ENCODE measurements at places on chromosomes 7 and 10.

DNA sequence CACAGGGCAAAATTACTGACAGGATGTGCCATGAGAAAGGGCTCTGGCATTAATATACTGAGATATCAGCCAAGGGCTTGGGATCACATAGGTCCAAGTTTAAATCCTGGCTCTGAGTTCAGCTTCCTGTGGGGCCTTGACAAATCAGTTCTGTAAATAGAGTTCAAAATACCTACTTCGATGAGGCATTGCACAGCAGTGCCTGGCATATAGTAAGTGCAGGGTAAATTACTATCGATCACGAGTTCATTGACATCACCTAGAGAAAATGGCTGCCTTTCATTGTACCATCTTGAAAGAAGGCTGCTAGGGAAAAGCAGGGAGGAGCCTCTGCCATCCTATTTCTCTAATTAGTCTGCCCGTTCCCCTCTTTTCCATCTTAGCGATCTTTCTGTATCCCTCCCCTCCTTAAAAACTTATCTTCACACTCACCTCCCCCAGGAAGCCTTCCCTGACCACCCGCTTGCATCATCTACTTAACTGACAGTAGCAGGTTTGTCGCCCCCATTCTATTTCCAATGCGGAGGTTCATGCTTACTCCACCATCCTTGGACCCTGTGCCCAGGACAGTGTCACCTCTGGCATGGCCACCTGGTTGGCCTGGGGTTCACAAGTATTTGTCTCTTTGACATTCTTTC, 124.5 kb downstream of the C10orf105 start:
- DNase-seq = no peak

DNA sequence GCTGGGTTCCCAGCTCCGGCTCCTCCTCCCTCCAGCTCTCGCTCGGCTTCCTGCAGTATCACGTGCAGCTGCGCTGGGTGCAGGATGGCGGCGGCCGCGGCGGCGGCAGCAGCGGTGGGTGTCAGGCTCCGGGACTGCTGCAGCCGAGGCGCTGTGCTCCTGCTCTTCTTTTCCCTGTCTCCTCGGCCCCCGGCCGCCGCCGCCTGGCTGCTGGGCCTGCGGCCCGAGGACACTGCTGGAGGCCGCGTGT, at the start of gene CNNM1:
Gene CNNM1, plus strand, starts transcription at position 53 of the 250 bp plus-strand sequence. Its CDS starts 32 bp downstream, at position 85.
- DNase-seq = no peak

DNA sequence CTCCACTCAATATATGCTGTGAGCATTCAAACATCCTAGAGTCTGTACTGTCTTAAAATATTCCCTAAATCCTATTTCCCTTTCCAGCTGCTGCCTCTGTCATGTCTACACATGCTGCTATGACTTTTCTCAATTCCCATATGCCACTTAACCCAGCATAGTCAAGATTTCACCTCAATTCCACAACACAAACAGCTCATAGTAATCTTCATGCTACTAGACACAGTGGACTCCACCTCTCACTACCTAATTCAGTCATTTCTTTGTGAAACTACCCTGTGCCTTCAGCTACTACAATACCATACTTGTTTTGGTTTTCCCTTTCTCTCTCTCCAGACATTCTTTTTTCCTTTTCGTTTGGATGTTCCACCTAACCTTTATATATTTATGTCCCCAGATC, 45.5 kb downstream of the GSAP start:
- DNase-seq = no peak

- DNase-seq = no peak
Measured at GRCh38 chr7:100679927-100680575, 6.5 kb downstream of the GNB2 start.

- no peak for DNase-seq
Measured at GRCh38 chr7:2873146-2873545, 29.0 kb upstream of the GNA12 start.

DNA sequence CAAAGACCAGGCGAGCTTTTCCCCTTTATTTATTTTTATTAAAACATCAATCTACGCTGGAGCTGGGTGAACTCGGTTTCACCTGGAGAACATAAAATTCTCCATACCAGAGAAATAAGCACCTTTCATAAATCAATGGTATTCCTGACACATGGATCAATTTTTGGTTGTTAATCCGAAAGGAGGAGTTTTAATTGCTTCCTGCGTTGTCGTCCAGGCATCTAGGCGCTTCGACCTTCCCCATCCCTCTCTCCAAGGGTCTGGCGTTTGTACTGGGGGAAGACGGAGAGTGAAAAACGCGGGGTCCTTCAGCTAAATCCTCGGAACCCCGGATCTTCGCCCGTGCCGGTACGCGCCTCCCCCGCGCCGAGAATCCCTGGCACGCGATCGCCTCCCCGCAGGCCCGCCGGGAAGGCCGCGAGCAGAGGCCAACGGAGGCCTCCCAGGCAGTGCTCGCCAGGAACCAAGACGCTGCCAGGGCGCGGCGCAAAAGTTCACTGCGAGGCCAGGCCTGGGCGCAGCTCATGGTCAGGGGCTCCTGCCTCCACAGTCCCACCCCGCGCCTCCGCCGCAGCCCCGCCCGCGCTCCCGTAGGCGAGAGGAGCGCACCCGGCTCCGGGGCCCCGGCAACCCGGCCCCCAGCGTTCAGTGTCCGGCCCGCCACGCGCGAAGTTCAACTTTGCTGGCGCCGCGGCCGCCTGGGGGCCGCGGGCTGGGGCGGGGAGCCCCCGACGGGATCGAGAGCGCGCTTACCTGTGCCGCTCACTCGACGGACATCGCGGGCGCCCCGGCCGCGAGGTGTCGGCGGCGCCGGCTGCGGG, 8.3 kb upstream of the EBF3 start:
- no peak for DNase-seq

DNA sequence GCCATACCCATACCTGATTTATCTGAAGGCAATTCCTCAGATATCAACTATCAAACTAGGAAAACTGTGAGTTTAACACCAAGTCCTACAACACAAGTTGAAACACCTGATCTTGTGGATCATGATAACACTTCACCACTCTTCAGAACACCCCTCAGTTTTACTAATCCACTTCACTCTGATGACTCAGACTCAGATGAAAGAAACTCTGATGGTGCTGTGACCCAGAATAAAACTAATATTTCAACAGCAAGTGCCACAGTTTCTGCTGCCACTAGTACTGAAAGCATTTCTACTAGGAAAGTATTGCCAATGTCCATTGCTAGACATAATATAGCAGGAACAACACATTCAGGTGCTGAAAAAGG, 69.0 kb upstream of the RSBN1L start:
- no peak for DNase-seq

DNA sequence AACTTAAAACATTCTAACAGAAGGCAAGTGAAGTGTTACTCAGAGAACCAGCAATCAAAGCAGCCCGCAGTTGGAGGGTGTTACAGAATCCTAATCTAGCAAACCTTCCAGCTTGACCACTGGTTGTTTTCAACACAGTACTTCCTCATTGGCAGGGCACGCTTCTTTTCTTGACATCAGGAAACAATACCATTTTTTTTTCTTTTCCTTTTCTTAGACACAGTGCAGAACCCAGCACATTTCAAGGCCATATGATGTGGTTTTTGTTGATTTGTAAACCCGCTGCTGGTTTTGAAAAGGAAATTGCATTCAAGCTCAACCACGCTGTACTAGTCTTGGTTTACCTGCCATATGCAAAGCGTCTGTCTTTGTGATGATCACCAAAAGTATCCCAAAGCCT, 33.4 kb downstream of the RHOBTB1 start:
- no peak for DNase-seq

- no peak for DNase-seq
Measured at GRCh38 chr7:121752706-121753105, 120.3 kb upstream of the PTPRZ1 start.

DNA sequence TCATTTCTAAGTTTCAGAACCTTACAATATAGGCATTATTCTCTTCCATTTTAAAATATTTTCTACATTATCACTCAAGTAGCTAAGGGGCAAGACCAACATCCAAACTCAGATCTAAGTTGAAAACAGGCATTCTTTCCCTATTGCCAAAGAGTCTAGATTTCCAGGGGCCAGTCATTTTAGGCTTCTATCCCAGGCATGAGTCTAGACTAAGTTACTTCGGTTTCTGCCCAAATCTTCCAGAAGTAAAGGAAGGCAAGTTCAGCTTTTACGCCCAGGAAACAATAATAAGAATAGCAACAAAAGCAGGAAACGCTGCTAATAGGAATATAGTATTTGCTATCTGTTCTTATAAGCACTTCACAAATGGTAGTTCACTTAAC, 189.9 kb downstream of the DGKI start:
- no peak for DNase-seq

GRCh38 chr7:41735206-41735605, 32.3 kb upstream of the INHBA start:
- no peak for DNase-seq

DNA sequence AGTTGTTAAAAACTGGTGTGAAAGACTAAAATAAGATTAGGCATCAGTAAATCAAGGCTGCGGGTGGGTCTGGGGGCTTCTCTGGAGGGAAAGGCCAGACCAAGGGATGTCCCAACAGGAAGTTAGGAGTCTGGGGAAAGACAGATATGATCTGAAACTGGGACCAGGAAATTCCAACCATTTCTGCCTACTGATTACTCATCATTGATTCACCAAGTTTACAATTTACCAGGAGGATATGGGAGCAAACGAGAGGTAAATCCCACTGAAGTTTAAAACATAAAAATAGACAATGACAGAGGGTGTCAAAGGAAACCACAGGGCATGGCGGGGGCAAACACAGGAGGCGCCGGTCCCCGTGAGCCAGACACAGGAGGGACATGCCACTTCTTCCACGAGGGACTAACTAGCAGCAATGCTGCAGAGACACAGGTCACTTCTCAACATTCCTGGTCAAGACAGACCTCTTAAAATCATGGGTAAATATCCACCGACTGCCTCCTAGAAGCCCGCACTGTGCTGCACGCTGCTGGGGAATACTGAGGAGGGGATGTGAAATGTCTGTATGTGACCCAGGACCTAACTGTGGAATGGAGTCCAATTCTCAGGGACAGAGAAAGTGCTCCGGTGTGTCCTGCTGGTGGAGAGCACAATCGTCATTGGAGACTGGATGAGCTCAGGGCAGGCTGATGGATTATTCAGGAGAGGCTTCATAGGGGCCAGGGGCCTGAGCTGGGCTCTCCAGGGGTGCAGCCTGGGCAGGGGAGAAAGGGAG, 153.4 kb upstream of the KLF14 start:
- DNase-seq = no peak

GRCh38 chr7:92731335-92732063, 104.9 kb downstream of the CDK6 start:
- no peak for DNase-seq

- DNase-seq = no peak
Measured at GRCh38 chr7:79199961-79200360, 253.5 kb downstream of the MAGI2 start.

- DNase-seq = no peak
Measured at GRCh38 chr10:28925121-28925663, 247.9 kb downstream of the BAMBI start.
